ENCODE measurements at places on chromosomes 5 and 9.
A peak's percentile ranks its signal among the peaks of the same experiment; 100 is the strongest.

GRCh38 chr5:132444841-132445639, 45.5 kb downstream of the IRF1 start:
- DNase-seq, result no peak

DNA sequence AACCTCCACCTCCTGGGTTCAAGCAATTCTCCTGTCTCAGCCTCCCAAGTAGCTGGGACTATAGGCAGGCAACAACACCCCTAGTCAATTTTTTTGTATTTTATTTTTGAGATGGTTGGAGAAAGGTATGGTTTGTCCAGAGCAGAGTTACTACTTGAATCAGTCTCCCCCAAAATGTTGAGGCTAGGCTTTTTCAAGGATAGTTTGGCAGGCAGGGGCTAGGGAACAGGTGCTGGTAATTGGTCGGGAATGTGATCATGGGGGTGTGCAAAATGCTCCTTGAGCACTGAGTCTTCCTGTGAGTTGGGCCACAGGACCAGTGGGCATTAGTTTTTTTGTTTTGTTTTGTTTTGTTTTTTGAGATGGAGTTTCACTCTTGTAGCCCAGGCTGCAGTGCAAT, 28.3 kb upstream of the PRRC2B start:
- no peak for DNase-seq

GRCh38 chr5:143101121-143101520, 302.4 kb downstream of the NR3C1 start:
- DNase-seq, result no peak

- no peak for DNase-seq
Measured at GRCh38 chr5:137350791-137351190, 148.3 kb downstream of the SPOCK1 start.

- no peak for DNase-seq
Measured at GRCh38 chr5:132434416-132435286, 55.9 kb downstream of the IRF1 start.

- no peak for DNase-seq
Measured at GRCh38 chr9:69347607-69348006, 22.6 kb downstream of the ENTREP1 start.

GRCh38 chr5:178832618-178833201, 27.0 kb upstream of the ZNF354B start:
- no peak for DNase-seq

GRCh38 chr5:157576678-157577077, 1.1 kb upstream of the ADAM19 start:
- DNase-seq, result no peak

DNA sequence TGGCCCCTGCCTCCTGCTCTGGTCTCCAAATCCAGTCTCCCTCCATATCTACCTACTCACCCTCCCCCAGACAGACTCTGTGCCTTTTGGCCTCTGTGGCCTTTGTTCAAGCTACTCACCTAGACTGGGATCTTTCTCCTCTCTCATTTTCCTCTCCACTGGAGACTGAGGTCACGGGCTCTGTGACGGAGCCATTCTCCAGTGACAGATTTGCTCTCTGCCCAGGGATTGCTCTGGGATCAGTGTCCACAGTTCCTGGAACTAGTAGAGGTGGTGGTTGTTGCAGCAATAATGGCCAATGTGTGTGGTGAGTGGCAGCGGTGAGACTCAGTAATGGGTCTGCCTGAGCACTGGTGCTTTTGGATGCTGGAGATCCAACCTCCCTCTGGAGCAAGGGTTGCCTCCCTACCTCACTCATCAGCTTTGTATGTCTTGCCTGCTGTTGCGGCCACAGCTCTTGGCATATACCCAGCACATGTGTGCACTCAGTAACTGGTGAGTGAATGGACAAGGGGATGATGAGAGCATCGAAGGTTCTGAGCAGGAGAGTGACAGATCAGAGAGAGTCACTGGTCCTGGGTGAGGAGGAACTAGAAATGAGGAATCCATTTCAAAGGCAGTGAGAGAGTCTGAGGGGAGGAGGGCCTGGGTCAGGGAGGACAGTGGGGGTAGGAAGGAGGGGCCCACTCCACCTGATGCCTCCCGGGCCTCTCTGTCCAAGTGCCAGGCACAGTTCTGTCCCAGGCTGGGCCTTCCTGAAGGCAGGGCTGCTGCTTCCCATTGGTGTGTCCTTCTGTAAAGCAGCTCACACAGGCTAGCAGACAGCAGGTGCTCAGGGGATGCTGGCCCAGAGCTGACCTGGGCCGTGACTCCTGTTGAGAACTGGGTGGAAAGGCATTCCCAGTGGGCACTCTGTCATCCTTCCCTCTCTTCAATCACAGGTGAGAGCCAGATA, 96.5 kb upstream of the PITX1 start:
- DNase-seq, result no peak

DNA sequence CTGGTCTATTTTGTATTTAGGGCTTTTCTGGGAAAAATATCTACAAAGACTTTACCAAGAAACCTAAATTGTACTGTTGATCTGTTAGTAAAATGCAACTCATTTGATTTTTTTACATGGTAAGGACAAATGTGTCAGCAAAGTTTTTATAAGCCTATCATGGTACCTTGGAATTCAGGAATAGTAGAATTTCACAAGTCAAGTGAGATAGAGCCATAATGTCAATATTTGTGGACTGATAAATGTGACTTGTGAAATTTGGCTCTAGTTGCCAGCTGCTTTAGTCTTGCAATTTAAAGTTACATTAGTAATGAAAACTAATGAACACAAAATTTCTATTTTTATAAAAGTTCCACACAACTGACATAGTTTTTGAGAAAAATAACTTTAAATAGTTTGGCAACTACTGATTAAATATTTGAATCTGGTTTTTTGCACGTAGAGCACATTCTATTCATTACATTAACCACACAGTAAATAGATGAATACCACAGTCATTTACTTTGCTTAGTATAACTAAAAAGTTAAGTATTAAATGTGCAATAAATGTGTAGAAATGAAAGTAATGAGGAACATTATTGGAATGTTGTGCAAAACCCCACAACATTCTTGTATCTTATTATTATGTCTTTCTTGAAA, 41.2 kb upstream of the RIOK2 start:
- DNase-seq, result no peak

GRCh38 chr9:8816361-8816760, 1016.8 kb upstream of the DMAC1 start:
- peak; percentile 34 for DNase-seq

- peak; percentile 89 for DNase-seq
Measured at GRCh38 chr9:137227054-137227852, at the start of gene RNF224. TSS of gene RNF224 (plus strand) at chr9:137227502. CDS start at chr9:137228336, 834 bp downstream.

DNA sequence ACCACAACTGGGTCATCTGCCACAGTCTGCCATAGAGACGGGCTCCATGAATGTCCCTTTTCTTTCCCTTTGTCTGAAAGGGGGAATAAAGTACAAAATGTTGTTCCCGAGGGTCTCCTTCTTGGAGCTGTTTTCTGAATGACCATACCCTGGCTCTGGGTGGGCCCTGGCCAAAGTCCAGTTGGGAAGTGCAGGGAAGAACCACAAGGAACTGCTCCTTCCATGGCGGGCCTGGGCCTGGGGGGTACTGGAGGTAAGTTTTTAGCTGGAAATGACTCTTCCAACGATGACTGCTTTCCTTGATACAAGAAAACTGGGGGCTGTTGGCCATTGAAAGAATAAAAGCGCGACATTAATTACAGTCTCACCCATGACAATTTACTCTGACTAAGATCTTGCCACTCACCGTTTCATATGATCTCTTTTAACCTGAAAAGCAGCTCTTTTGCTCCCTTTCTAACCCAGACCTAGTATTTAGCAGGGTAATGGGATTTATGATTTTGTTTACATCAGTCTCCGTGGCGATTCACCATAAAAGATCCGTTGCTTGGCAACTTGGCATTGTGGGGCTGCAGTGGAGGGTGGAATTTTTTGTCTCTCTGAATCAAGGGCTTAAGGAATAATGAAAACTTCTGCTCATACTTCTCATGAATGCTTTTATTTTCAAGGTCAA, 89.2 kb upstream of the PTCH1 start:
- DNase-seq, result peak; percentile 46

DNA sequence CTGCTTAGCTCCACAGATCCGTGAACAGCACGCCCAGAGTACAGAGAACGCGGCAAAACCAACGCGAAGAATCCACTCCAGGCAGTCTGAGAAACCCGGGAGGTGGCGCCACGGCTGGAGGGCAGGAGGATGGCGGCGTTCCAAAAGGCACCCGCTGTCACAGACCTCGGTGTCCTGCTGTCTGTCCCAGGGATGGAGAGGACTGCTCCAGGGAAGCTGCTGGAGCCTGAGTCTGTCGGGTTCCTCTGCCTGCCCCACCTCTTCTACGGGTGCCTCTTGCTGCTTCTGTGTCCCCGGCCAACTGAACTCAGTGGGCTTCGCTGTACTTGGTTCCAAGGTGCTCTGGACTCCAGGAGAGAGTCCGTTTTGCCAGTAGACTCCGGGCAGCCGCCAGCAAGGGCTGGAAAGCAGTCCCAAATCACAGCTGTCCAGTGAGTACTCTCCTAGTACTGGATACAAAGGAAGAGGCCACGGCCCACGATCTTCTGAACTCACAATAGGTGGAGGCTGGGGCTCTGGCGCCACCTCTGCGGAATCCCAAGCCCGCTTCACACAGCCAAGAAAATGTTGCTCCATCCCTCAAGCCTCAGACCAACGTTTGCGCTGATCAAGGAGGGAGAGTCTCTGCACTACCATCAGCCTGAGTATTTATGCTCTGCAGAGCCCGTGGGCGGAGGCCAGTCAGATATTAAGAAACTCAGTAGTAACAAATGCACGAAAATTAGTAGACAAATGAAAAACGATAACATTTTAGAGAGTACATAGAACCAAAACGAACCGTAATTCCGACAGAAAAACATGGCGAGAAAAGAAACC, 440 bp downstream of the ANXA2R start:
- DNase-seq, result peak; percentile 52

- DNase-seq, result no peak
Measured at GRCh38 chr9:7974335-7974960, 174.9 kb upstream of the DMAC1 start.

- no peak for DNase-seq
Measured at GRCh38 chr5:146475190-146475780, 28.2 kb downstream of the TCERG1 start.

DNA sequence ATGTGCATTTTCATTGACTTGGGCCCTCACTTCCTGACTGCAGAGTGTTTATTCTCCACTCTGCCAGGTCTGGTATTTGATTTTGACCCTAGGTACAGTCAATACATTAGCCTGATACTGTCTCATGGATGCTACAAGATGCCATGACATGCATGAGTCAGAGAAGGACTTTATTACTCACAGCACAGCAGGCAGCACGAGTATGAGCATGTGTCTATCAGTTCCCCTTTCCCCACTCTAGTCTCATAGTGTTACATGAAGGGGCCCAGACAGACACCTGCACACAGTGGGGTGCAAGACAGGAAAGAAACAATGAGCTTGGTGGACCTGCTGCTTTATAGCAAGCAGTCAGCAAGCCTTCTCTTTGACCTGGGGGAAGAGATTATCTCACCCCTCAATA, 19.6 kb downstream of the ITGA2 start:
- DNase-seq, result no peak

DNA sequence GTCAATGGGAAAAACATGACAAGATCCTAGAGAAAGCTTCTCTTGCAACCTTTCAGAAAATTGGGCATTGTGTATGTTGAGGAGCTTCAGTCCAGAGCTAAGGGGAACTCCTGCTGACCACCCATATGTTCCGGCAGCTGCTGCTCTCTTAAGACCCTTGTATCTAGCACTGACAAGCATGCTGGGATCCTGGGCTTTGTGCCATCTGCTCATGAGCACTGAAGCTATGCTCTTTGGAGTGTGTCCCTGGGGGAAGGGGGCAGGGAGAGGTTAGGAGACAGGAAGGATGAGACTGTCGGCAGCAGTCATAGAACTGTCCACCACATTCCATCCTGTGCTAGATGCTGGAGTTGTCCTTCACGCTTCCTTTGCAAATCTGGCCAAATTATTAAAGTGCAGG, 109.3 kb downstream of the JAKMIP2 start:
- no peak for DNase-seq

GRCh38 chr9:83996126-83996525, 15.5 kb downstream of the RMI1 start:
- DNase-seq, result no peak

- no peak for DNase-seq
Measured at GRCh38 chr5:180598316-180598701, 7.0 kb upstream of the SCGB3A1 start.

GRCh38 chr5:62714296-62714695, 135.7 kb downstream of the LRRC70 start:
- DNase-seq, result no peak

- DNase-seq, result no peak
Measured at GRCh38 chr9:111187376-111187775, 142.6 kb downstream of the OR2K2 start.

DNA sequence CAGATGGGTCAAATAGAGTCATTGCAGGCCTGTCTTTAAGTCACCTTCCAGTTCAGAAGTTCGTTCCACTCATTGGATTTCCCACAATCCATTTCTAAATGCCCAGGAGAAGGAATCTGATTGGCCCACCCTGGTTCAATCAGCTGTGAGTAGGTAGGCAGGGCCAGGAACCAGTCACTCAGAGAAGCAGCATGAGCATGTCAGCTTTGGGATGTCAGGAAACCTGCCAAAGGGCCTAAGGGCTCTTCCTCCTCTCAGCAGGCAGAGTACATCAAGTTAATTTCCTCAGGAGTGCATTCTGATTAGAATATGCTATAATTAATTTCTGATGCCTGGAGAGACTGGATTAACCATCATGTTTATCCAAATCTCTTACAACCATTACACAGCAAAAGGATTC, 412.9 kb upstream of the CCNH start:
- no peak for DNase-seq

DNA sequence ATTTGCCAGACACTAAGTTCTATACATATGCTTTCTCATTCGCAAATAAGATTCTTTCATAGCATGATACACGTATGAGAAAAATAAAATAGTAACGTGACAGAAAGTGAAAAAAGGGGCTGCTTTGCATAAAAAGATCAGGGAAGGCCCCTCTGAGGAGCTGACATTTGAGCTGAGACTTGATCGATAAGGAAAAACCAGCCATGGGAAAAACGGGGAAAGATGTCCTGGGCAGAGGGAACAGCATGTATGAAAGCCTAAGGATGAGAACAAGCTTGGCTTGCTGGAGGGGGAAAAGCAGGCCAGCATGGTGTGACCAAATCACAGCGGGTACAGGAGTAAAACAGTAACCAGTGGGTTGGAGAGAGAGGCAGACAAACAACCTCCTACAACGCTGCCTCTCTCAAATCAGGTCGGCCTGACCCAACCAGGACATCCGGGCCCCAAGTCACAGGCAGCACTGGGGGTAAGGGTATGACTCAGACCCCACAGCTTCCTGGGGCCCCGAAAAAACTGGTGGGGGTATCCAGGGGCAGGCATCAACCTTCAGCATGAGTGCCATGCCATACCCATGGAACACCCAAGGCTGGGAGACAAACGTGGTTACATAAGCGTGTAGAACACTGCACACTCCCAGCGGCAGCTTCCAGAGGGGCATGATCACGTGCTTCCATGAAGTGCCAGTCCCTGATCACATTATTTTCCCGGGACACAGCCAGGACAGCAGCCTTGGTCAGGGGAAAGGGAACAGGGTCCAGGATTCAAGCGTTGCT, 2.2 kb downstream of the TNIP1 start:
- no peak for DNase-seq

- no peak for DNase-seq
Measured at GRCh38 chr5:62982348-62982747, 403.7 kb downstream of the LRRC70 start.

GRCh38 chr9:99947395-99947794, 40.9 kb downstream of the STX17 start:
- DNase-seq, result no peak

GRCh38 chr5:132009706-132010405, 1.6 kb downstream of the ACSL6 start:
- no peak for DNase-seq

Measured in nephron progenitor cell (in vitro differentiated cells).